A172 (cell line): ENCODE measurements at places on chromosomes 2 and 18.

DNA sequence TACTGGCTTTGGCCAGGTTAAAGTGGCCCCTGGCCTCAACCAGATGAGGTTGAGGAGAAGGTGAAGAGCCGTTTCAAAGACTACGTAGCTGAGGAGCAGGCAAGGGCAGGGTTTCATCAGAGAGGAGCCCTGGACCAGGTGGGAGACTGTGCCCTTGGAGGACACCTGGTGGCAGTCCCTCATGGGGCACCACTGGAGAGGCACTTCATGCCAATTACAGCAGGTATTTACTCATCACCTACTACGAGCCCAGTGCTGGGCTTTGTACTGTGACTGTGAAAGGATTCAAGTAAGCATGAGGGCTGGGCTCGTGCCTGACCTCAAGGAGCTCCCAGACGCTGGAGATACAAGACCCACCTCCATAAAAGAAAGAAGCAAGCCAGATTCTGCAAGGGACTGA lies 37.6 kb downstream of the SMAD7 start:
- DNase-seq = no peak

DNA sequence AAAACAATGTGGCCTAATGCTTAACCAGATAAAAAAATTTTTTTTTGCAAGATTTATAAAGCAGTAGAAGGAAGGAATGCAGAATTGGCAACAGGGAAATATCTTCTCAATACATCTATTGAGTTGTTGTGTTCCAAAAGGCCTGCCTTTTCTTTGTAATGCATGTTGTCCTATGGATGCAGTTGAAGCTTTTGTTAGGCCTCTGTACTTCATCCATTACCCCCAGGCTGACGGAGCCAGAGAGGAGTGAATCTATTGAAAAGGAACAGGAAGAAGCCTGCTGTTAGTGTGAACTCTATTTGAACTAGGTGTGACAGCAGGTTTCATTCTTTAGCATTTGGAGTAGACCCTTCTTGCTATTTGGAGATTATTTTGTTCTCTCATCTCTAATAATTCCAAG lies 56.5 kb downstream of the MTX2 start:
- no peak for DNase-seq

- no peak for DNase-seq
Observed at GRCh38 chr2:80244905-80245584, 59.5 kb downstream of the LRRTM1 start.

- DNase-seq = no peak
Observed at GRCh38 chr18:30763902-30764350, 278.6 kb downstream of the DSC3 start.

DNA sequence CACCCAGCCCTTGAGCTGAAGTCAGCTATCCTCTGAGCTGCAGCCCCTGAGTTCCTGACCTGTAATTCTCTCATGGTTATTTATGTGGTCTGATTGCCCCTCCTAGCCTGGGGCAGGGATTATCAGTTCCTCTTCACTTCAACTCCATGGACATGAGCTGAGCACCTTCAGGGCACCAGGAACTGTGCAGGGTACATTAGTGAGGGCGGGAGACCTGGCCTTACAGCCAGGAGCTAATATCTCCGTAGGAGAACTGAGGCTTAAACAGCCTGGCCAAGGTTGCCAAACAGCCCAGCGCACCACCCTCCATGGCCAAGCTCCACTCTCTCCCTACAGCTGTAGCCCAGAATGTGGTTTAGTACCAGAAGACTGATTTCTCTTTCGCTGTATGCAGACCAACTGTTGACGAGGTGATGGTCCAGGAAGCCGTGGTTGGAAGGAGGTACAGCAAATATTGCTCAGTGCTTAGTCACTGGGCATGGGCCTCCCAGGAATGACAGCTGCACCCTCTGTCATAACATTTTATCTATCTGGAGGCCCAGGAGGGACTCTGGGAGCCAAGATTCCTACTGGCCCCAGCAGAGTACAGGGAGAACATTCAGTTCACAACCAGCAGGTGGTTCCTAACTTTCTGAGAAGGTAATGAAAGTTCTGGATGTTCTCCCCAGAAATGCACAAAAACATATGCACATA lies 228.7 kb upstream of the SIX2 start:
- peak; percentile 99 for DNase-seq
